ENCODE measurements at places on chromosomes 7 and 10.
A peak's percentile ranks its signal among the peaks of the same experiment; 100 is the strongest.

DNA sequence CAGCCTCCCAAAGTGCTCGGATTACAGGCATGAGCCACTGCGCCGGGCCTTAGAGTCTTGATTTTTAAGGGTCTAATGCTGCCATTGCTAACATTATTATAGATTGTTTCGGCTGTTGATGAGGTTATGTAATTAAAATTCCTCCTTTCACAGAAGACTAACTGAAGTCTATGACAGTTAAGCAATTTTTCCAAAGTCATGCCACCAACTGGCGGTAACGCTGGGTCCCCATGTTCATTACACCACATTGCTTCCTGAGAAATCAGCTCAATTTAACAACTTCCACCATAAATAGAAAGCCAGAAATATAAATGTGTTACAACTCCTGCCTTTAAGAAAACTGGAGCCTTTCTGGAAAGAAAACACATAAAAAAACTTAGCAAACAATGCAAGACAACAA is 3.5 kb downstream of the ERLIN1 start:
- no peak for DNase-seq

DNA sequence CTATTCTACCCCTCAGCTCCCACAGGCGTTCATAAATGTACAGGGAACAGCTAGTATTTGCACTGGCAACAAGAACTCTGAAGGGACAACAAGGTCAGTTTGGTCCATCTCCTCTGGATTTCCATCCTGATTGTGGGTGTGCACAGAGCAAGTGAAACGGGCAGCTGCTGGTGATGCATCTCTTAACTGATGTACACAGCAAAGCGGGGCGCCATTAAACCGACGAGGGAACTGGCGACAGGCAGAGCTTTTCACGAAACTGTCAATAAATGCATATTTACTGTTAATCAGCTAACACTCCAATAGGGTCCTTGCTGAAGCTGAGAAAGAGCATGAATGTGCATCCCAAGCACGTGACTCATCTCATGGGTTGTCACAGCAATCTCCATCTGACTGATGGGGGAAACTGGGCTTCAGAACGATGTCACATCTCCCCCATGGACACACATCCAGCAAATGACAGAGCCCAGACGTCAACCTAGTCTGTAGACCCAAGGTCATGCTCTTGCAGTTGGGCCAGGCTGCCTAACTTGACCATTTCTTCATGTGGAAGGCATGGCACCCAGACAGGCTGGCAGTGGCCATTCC is 54.2 kb downstream of the FAM53B start:
- no peak for DNase-seq

DNA sequence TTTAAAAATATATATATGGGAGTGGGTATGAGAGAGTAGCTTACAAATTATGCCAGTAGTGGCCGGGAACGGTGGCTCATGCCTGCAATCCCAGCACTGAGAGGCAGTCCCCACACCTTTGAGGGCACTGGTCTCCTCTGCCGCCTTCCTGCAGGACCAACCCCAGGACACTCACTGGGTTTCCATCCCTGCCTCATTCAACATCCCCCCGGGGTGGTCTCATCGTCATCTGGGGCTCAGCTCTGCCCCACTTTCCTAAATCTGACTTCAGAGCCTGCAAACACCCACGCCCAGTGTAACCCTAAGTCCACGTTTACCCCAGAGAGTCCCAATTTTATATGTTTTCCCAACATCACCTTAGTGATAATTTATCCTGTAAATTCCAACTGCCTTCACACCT is 96.5 kb downstream of the DIP2C start:
- DNase-seq = no peak

DNA sequence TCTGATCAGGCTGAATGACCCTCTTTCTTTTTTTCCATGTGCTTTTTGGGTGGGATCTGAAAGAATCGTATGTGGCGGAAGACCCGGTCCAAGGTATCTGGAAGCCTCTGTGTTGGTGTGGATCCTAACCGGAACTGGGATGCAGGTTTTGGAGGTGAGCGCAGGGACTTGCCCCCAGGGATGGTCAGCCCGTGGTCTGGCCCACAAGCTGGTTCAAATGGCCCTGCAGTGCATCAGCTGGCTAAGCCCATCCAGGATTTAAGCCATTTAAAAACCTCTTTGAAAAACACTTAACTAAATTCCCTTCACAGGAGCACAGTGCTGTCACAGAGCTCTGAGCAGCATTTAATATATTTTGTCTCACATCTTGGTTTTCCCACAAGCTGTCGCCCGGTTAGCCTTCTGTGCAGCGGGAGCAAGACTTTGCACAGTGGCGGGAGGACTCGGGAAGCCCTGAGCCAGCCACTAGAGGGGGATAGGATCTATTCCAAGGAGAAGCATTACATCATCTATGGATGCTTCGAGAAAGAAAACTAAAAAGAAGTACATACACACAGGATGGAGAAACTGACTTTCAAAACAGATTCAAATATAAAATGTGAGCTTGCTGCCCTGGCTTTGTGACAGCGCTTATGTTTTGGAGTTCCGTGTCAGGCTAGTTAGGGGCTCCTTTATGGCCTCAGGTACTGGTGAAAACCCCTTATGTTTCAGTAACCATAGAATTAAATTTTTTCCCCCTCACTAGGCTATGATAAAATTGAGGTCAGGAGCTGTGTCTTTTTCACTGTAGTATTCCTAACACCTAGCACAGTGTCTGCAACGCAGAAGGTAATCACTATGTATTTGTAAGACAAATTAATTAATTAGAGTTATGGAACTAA is 11.3 kb downstream of the CPA2 start:
- peak; percentile 76 for DNase-seq

DNA sequence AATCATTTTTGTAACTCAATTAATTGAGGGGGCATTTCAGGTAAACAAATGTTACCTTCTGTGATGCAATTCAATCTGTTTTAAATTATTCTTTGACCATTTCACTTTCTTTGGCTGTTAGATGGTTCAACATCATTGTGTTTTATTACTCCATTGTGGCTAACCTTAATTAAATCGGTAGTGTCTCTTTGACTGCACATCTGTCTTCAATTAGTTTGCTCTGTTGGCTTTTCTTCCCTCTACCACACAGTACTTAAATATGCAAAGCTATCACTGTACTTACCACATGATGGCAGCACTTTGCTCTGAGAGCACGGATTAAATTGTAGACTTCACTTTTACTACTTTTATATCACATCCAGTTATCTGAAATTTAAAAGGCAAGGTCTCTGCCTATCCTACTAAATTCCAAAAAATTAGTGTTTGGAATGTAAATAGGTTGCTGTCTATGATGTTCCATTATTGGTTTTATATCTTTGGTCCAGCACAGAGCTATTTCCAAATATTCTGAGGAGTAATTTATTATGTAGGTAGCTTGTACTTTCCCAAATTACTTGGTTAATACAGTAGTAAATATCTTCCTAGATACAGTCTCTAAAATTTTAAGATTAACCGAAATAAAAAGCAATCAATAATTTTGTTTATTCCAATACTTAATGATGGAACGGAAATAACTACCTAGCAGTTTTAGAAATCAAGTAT is 352.0 kb downstream of the PCLO start:
- peak; percentile 89 for DNase-seq

DNA sequence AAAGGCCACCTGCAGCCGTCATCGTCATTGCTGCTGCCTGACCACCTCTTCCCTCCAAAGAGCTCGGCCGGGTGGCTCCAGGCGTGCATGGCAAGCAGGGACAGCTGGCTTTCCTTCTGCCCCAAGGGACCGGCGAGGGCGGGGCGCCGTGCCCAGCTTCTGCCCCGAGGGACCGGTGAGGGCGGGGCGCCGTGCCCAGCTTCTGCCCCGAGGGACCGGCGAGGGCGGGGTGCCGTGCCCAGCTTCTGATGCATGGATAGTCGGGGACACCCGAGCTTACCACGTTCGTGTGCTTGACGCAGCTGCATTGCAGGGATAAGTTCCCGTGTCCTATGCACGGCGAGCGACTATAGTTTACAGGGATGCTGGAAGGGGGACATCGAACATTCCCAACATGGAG is 27.0 kb downstream of the CFAP46 start:
- DNase-seq = no peak

GRCh38 chr7:12030116-12030515 is 181.0 kb upstream of the TMEM106B start:
- peak; percentile 28 for DNase-seq

- no peak for DNase-seq
Measured at GRCh38 chr7:158056761-158057160, 530.9 kb downstream of the PTPRN2 start.

- no peak for DNase-seq
Measured at GRCh38 chr10:5355594-5356301, 9.0 kb upstream of the UCN3 start.

GRCh38 chr7:16918288-16918895 is 36.6 kb upstream of the AGR3 start:
- DNase-seq = peak; percentile 61

GRCh38 chr7:33563651-33564050 is 341.7 kb upstream of the BMPER start:
- no peak for DNase-seq

- DNase-seq = peak; percentile 20
Measured at GRCh38 chr10:68517188-68517587, 10.1 kb downstream of the SLC25A16 start.

- no peak for DNase-seq
Measured at GRCh38 chr10:124020981-124021815, 72.2 kb downstream of the CHST15 start.

- DNase-seq = peak; percentile 90
Measured at GRCh38 chr10:79404231-79404609, 41.2 kb downstream of the ZCCHC24 start.

DNA sequence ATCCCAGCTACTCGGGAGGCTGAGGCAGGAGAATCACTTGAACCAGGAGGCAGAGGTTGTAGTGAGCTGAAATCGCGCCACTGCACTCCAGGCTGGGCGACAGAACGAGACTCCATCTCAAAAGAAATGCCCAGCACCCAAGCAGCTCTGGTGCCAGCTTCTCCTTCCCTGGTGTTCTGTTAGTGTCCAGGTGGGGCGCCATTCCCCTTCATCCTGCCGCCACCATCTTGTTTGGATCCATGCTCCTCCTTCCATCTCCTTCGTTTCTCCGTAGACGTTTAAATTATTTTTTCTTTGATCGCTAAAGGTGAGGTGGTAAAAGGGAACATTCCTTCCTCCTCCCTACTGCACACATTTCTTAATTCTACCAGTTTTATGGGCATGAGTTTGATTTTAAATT is 30.3 kb downstream of the PROSER2 start:
- DNase-seq = no peak

DNA sequence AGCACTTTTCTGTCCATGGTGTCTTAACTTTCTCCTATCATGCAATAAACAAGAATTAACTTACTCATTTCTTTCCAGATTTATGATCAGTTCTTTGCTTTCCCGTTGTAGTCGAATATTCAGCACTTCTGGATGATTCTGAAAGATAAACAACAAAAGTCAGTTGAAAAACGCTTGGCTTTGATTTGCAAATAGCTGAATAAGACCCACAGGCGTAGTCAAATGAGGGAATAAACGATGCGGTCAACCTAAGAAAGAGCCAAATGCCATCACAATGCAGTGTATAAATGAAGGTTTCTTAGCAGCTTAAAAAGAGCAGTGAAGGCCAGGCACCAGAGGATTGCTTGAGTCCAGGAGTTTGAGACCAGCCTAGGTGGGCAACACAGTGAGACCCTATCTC is 109.4 kb downstream of the ADAM12 start:
- DNase-seq = peak; percentile 63

- peak; percentile 72 for DNase-seq
Measured at GRCh38 chr10:14508725-14509124, 178.0 kb upstream of the FRMD4A start.

DNA sequence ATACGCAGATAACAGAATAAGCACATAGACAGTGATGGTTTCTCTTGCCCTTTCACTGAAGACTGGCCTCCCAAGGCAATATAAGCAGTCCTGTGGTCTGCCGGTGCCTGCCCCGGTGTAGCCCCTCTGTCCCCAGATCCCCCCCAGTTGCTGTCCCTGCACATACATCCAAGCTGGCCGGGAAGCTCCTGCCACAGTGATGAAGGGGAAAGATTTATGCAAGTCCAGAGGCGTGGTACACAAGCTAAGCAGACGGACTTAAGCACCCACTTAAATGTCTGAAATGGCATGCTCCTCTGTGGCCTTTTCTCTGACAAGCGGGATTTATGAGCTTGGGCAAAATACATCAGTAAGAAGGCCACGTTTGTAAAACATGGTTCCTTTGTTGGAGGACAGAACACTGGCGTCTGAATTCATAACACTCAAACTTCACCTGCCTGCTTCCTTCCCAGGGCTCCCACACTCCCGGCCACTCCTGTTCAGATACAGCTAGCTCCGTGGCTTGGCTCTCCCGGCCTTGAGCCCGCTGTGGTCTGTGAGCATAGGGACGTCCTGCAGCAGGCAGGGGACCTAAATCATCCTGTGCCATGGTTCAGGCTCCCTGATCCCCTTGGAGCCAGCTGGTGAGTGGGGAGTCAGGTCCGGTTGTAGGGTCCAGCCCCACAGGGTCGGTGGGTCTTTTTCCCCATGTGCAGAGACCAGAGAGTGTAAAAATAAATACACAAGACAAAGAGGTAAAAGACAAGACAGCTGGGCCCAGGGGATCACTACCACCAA is 61.7 kb upstream of the PPP2R2D start:
- DNase-seq = no peak

GRCh38 chr10:117186832-117187615 is 10.3 kb upstream of the KCNK18 start:
- DNase-seq = peak; percentile 81

GRCh38 chr7:43552122-43552521 is 30.8 kb upstream of the STK17A start:
- DNase-seq = no peak

DNA sequence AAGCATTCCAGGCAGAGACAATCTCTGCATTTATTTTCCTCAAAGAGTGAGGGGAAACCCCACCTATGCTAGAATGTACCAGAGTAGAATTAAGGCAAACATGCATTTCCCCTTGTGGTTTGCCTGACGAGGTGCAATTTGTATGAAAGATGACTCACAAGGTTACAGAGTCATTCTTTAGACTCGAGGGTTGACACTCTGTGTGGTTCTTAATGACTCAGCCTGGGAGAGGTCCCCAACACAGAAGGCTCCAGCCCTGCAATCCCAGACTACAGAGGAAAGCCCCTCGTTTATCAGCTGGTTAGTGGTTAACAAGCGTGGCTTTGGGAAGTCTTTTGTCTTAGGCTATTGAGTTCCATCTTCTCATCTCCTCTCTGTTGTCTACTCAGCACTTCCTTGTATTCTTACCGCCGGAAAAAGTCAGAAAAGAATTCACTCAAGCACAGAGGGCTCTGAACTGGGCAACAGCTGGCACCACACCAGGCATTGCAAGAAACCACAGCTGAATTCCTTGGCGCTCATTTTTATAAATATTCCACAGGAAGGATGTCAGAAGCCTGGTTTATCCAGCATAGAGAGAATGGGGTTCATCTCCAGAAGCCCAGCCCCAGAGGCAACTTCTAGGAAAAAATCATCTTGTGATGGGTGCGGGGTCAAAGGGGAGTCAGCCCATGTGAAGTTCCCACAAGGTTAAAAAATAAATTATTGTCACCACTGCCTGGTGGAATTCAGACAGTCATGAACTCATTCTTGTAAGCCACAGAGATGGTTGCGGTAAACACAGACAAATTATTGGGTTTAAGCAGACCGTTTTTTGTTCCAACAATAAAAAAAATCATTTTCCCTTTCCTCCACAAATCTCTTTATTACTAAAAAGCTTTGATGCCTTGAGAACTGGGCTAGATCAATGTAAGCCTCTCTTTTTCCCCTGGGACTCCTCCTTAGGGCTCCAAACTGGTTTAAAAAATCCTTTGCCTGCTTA is 24.5 kb upstream of the SVIL start:
- peak; percentile 100 for DNase-seq
